ENCODE measurements at places on chromosomes 7 and 10. TPM values are rescaled to one million over a fixed set of nuclear protein-coding genes. Genes with fewer than 3 reads are reported as not detected.

- no peak for DNase-seq
Observed at GRCh38 chr10:94074462-94074861, 80.7 kb downstream of the PLCE1 start.

- no peak for DNase-seq
Observed at GRCh38 chr7:24042028-24042427, 242.0 kb upstream of the NPY start.

GRCh38 chr7:49778731-49779270 lies 5.4 kb downstream of the VWC2 start:
- no peak for DNase-seq

DNA sequence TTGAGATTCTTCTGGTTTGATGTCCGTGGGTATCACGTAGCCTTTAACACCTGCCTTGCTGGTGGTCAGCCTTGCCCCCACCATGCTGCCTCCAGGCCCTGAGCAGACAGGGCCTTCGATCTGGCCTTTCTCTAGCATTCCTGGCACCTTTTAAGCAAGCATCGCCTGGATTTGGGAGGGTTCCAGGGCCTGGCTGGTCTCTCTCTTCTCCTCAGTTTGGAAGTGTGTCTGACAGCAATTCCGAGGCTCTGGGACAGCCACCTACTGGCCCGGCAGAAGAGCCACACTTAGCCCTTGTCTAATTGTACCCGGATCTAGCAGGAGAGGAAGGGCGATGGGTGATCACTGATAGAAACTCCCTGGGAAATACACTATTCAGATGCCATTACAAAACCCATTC lies 441.3 kb upstream of the MKI67 start:
- no peak for DNase-seq

DNA sequence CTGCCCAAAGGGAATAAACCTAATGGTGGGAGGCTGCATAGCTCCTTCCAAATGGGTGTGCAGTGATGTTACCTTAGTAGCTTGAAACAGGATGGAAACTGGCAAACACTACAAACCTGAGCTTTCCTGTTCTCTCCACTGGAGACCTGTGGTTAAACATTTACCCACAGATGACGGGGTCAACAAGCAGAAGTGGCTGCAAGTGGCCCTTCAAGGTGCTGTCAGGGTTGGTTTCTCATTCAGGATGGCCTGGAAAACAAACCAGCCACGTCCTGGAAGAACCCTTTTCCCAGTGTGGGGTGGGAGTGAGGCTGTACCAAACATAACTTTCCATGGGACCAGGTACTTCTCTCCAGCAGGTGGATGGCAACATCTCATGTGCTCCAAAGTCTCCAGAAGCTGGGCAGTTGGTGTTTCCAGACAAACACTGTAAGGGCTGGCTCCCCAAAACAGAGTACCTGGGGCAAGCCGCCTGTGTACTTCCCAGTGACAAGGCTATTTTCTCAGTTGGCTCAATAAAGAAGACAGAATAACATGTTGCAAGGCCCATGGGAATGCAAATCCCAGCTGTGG lies 67.5 kb downstream of the DNAJB9 start:
- no peak for DNase-seq

DNA sequence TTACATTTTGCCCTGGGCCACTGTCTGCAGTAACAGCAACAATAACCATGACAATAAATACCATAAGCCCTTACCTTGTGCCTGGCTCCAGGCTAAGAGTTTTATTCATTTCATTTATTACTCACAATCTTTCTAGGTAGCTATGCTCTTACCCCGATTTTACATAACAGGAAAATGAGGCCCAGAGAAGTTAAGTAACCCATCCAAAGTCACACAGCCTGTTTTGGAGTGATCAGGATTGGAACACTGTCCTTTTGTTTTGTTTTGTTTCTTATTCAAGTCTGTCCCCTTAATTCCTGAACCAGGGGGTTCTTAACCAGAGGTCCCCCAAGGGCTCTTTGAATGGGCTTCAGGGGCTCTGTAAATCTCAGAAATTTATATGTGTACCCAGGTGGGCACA lies 4.2 kb upstream of the LBX1 start:
- no peak for DNase-seq

- DNase-seq: no peak
Observed at GRCh38 chr10:3064423-3064822, 2.9 kb upstream of the PFKP start.

DNA sequence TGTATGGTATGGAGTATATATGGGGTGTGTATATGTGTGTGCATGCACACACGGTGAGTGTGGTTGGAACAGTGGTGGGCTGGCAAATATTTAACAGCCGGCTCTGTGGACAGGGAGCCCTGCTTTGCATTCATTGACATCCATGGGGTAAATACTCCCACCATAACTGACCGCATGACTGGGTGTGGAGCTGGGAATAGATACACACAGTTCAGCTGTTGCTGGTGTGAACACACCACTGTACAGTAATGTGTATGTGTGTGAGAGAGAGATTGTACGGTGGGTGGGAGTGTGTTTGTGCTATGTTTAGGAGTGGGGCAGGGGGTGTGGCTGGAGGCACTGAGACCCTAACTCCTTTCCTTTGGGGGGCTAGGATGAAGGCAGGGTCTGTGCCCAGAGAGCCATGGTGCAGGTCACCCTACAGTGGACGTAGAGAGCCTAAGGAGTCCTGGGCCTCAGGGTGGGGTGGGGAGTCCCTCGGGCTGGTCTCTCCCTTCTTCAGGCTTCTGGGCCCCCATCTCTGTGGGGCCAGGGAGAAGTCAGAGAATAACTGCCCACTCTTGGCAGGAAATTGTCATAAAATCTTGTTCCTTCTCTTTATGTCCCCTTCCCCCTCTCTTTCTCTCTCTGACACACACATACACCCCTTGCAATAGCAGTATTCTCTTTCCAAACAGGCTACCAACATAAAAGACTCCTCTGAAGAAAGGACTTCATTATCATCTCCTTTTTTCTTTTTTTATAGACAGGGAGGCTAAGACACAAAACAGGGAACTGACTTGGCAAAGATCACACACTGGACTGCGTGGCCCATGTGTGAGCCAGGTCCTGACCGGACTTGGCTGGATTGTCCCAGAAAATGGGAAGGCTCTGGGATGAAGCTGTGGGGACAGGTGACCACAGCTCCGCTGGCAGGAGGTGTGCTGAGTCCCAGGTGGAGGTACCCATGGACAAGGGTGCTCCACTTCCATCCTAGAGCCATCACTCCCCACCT lies 3.2 kb downstream of the SFRP5 start:
- DNase-seq: no peak

HMX2 gene
- total RNA-seq: not detected

DNA sequence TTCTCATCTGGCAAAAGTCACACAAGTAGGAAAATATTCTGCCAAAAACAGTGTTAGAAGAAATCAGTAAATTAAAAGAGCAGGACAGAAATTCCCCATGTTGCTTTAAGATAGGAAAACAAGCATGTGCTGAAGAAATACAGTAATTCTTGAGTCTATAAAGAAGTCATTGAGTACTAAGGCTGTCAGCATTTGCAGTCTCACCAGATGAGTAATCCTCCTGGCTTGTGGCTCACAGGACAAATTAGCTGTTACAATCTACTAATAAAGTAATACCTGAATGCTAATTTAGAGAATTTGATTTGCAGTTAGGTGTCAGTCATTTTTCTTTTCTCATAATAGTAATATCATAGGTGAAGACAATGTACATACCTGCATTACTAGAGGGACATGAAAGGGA lies 1158.9 kb upstream of the CELF2 start:
- no peak for DNase-seq

GRCh38 chr7:40356312-40356711 lies 221.5 kb downstream of the SUGCT start:
- no peak for DNase-seq
